ENCODE measurements at places on chromosomes 16 and 17. TPM values are rescaled to one million over a fixed set of nuclear protein-coding genes. Genes with fewer than 3 reads are reported as not detected.

- DNase-seq, result peak; percentile 74
Observed at GRCh38 chr16:57732037-57732436, 3.5 kb upstream of the KATNB1 start.

- DNase-seq, result no peak
Observed at GRCh38 chr16:89197033-89197632, 3.2 kb downstream of the SLC22A31 start.

The UBTF gene
- polyA plus RNA-seq, result 34.3 TPM

The ATAD5 gene
- 1.6 TPM for polyA plus RNA-seq

DNA sequence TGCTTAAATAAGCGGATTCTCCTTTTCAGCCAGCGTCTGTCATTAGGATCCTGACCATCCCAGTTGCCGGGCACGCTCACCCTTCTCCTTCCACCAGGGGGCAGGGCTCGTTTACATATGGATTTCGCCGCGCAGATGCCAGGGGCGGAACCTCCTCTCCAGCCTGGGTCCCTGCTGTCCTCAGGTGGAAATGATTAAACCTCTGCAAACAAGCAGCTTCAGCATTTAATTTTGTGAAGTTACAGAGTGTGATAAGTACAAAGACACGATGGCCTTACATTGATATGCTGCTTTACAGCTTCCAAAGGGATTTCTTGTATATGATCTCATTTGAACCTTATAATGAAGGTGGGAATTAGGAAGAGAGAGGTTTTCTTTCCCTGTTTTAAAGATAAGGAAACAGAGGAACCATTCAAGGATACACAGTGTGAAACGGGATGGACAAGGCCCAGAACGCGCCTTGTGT lies 3.9 kb upstream of the KRT28 start:
- peak; percentile 64 for DNase-seq

The CRYM gene
- 0.30 TPM for polyA plus RNA-seq

- DNase-seq, result no peak
Observed at GRCh38 chr16:83768986-83769385, 38.8 kb upstream of the HSBP1 start.

The NXPH3 gene
- polyA plus RNA-seq, result 0.36 TPM

- DNase-seq, result no peak
Observed at GRCh38 chr16:17331071-17331607, 139.6 kb downstream of the XYLT1 start.

DNA sequence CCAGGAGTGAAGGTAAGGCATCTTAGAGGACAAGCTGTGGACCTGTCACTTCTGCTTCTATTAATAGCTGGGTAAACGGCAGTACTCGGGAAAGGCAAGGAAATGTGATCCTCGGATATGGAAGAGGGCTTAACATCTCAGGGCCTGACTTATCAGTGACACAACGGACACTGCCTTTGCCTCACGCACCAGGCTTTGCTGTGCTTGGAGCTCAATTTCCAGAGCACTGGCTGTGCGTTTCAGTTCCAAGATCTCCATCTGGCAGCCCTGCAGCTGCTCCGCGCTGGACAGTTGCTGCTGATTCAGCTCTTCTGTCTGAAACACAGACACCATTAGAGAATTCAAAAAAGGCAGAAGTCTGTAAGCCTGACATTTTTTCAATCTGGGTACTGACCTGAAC lies 3.5 kb downstream of the KRT40 start:
- peak; percentile 53 for DNase-seq

The CDT1 gene
- polyA plus RNA-seq, result 1.3 TPM

The SHCBP1 gene
- 13.0 TPM for polyA plus RNA-seq

DNA sequence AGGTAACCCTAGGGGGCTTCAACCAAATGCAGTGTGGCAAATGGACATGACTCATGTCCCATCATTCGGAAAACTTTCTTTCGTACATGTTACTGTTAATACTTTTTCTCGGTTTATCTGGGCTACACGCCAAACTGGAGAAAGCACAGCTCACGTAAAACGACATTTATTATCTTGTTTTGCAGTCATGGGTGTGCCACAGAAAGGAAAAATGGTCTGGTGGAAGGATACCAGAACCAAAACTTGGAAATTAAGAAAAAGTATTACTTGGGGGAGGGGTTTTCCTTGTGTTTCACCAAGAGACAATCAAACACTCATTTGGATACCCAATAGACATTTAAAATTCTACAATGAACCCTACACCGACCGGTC lies 23.6 kb downstream of the ALOX15B start:
- peak; percentile 35 for DNase-seq

- no peak for DNase-seq
Observed at GRCh38 chr17:50647187-50647586, 12.5 kb downstream of the ABCC3 start.

DNA sequence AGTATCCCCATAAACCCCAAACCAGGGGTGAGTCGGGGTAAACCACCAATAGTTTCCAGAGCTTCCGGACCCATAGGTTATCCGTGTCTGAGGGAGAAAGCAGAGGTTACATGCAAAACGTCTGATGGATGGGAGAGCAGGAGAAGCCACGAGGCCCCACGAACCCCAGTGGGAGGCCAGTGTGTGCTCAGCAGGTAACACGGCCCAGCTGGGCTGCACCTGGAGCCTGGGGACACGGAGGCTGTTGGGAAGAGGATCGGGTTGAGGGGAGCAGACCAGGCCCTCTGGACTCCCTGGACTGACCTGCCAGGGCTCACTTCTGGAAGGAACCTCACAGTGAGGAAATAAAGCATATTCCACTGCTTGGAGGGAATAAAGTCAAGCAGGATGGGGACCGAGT lies 78.1 kb downstream of the SEC14L1 start:
- no peak for DNase-seq

The ZNF287 gene
- 5.5 TPM for polyA plus RNA-seq

The HSF5 gene
- polyA plus RNA-seq, result not detected

- DNase-seq, result no peak
Observed at GRCh38 chr17:50204431-50204830, 3.0 kb upstream of the COL1A1 start.

The LPCAT2 gene
- 10.2 TPM for polyA plus RNA-seq

- DNase-seq, result no peak
Observed at GRCh38 chr16:51996516-51996915, 550.4 kb downstream of the TOX3 start.

The HSPB9 gene
- polyA plus RNA-seq, result not detected

GRCh38 chr16:49828533-49829267 lies 27.2 kb downstream of the ZNF423 start:
- DNase-seq, result no peak

The BTBD17 gene
- polyA plus RNA-seq, result not detected

GRCh38 chr17:45013021-45013997 lies 38.1 kb downstream of the DCAKD start:
- DNase-seq, result peak; percentile 52

DNA sequence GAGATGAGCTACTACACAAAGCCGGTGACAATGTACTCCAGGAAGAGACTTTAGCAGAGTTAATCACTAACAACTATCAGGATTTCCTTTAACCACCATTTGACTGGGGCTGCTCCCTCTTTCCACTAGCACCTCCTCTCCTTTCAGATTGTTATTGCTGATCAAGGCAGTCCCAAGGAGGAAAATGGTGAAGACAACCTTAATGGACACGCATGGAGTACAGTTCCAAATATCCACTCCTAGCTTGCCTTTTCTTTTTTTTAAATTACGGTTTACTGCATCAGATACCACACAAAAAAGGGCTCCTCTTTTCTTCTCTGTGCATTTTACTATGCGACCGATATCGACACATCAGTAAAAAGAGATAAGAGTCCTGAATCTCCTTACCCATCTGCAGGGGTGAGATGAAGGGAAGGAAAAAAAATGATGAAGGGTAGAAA lies 30.9 kb downstream of the FAM222B start:
- DNase-seq, result peak; percentile 30

Measured in fibroblast of lung (primary cell).